ENCODE measurements at places on chromosomes 11 and 22. TPM values are rescaled to one million over a fixed set of nuclear protein-coding genes. Genes with fewer than 3 reads are reported as not detected.
A peak's percentile ranks its signal among the peaks of the same experiment; 100 is the strongest.

Gene ACTN3
- total RNA-seq: 0.16 TPM

Gene NDUFC2
- total RNA-seq: 555 TPM

Gene OR4P4
- total RNA-seq: not detected

DNA sequence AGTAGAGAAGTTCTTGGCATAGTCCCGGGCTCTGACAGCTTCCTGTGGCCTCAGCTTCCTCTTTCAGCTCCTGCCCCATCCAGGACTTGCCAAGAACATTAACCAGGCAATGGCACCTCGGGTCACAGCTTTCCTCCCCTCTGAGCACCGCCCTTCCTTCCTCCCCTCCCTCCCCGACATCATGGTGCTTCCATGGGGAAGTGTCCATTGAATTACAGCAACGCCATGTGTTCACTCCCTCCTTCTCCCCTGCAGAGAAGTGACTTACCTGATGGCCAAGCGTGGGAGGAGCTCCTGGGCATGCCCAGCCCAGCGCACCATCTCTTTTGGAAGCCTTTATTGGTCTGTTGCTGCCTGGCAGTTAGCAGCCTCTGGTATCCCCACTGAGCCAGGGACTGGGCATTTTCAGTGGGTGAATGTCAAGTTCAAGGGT, 25.8 kb upstream of the DAGLA start:
- no peak for DNase-seq

DNA sequence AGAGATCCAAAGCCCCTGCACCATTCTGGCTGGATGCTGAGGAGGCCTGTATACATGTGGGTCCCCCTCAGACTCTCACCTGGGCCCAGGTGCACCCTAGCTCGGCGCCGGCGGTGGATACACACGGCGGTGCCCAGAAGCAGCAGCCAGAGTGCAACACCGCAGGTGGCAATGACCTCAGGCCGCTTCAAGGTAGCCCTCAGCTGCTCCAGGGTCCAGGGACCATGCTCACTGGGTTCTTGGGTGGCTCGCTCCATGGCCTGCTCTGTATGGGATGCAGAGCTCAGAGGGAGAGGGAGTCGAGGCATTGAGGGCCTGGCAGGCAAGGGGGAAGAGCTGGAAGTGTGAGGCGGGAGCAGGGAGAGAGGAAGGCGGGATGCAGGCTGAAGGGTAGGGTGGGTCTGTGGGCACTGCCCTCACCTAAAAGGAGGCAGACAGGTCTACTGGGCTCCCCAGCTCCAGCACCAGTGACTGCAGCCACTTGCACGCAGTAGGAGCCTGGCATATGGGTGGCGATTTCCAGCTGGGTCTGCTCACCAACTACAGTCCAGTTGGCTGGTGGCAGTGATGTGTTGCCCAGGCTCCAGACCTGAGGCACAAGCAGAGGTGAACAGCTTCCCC, 3.8 kb downstream of the ROBO4 start:
- no peak for DNase-seq

DNA sequence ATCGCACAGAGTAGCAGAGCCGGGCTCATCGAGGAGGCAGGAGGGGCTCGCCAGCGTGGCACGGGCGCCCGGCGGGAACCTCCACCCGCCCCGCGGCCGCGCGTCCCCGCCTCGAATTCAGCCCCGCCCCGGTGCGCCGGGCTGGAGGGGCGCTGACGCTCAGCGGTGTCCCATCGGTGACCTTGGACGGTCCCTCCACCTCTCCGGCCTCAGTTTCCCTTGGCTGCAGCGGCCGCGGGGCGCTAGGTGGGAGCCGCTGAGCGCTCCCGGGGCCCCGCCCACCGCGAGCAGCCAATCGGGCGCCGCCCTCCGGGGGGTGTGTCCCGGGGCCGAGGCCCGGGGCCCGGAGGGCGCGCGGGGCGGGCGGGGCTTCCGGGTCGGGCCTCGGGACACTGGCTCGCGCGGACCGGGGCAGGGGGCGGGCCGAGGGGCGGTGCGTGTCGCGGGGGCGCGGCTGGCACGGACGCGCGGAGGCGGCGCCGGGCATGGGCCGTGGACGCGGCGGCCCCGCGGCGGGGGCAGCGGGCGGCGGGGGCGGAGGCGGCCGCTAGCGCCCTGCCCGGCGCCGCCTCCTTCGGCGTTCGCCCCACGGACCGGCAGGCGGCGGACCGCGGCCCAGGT, at the start of gene PPARA:
Gene PPARA, plus strand, starts transcription at position 493 of the 621 bp plus-strand sequence. CDS start 47,858 bp downstream, outside the sequence.
- DNase-seq: peak; percentile 52

GRCh38 chr11:4026389-4026788, 68.2 kb upstream of the RRM1 start:
- no peak for DNase-seq

DNA sequence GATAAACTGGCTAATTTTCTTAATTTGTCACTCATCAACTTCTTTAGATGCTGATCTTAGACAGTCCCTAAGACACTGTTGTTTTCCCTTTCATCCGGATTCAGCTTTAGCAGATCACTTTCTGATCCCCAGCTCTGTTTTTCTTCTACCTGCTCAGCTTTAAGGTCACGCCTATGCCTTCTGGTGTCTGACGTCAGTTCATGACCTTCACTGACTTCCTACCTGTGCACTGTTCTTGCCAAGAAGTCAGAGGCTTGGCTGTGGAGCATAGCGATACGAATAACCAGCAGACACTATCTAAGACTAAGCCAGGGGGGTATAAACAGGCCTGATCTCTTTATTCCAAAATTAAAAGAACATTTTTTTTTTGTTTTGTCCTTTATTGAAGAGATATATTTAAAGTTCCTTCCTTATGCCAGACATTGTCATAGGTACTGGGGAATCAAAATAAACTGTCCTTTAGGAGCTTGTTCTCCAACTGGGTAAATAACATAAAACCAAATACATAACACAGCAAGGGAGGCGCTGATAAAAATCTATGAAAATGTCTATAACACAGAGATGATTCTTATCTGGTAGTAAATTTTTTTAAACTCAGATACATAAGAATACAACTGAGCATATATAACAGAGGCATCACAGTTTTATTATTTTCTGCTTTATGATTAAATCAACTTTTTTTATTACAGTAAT, 352.2 kb upstream of the CTSC start:
- no peak for DNase-seq

All from HFFc6 (cell line).